WTC11 (cell line): ENCODE measurements at places on chromosomes 7 and 10. TPM values are rescaled to one million over a fixed set of nuclear protein-coding genes. Genes with fewer than 3 reads are reported as not detected.

- H3K4me1 ChIP-seq = peaks cover 8% of the 10 kb centered on the region
- DNase-seq = no peak
- H3K27me3 ChIP-seq = peaks cover 3% of the 10 kb centered on the region; the same call in 1 of the 2 replicates
- H3K27ac ChIP-seq = no peak overlapping the region
- H3K36me3 ChIP-seq = no peaks in the 10 kb centered on the region
Observed at GRCh38 chr7:66076462-66077329, 1.1 kb downstream of the ASL start.

- H3K36me3 ChIP-seq = no peaks in the 10 kb centered on the region
- H3K4me3 ChIP-seq = no peak overlapping the region
- no peaks in the 10 kb centered on the region for H3K4me1 ChIP-seq
- no peak for DNase-seq
Observed at GRCh38 chr7:5543361-5543760, 119.7 kb upstream of the TNRC18 start.

GRCh38 chr7:99314504-99314903 is 11.2 kb upstream of the ARPC1A start:
- H3K36me3 ChIP-seq = peaks cover 3% of the 10 kb centered on the region; the same call in 1 of the 2 replicates
- H3K27me3 ChIP-seq = no peaks in the 10 kb centered on the region
- H3K27ac ChIP-seq = no peak overlapping the region
- no peak overlapping the region for H3K4me3 ChIP-seq
- DNase-seq = no peak

GRCh38 chr10:74150204-74150989 is at the start of gene AP3M1:
TSS of gene AP3M1 (minus strand) at chr10:74150828. CDS start at chr10:74138379, 12,449 bp downstream.
- H3K36me3 ChIP-seq = no peaks in the 10 kb centered on the region
- peak; percentile 87 for DNase-seq
- no peaks in the 10 kb centered on the region for H3K27me3 ChIP-seq
- H3K4me1 ChIP-seq = peaks cover 14% of the 10 kb centered on the region
- no peak within 1 kb of the TSS for H3K4me3 ChIP-seq
- peak within 1 kb of the TSS; percentile 72; the same call in 1 of the 2 replicates for H3K27ac ChIP-seq

The CDNF gene
- 0.27 to 1.4 TPM (median 0.41 TPM) in 3 replicates for total RNA-seq

The EPDR1 gene
- 6.3 to 7.4 TPM (median 6.7 TPM) in 3 replicates for total RNA-seq

The MMP21 gene
- not detected in 3 replicates for total RNA-seq

The PODXL gene
- 483 to 623 TPM (median 614 TPM) in 3 replicates for total RNA-seq

GRCh38 chr7:140669352-140669751 is 3.4 kb upstream of the ADCK2 start:
- H3K4me3 ChIP-seq = no peak overlapping the region
- H3K4me1 ChIP-seq = peaks cover 11% of the 10 kb centered on the region
- H3K36me3 ChIP-seq = no peaks in the 10 kb centered on the region
- DNase-seq = no peak
- no peak overlapping the region for H3K27ac ChIP-seq

The ENTPD1 gene
- total RNA-seq = 1.9 to 2.8 TPM (median 2.3 TPM) in 3 replicates
